ENCODE measurements at places on chromosomes 2 and 18.
A peak's percentile ranks its signal among the peaks of the same experiment; 100 is the strongest.

DNA sequence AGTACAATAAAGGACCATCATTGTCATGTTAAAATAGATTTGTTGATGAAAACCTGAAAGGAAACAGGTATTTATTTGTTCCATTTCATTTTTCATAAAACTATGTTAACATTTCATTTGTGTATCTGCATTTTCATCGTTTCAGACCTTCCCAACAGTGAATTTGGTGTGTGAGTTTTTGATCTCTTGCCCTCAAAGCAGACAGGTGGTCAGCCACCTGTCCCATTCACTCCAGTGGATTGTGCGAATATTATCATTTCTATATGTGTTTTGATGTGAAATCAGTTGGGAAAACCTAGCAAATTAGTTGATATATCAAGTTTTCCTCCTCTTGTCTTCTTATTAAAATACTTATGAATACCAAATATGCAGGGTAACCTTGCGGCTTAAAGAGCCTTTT, 25.4 kb upstream of the ATP5MC3 start:
- no peak for DNase-seq

- DNase-seq = no peak
These were observed 9.6 kb upstream of the NT5C1B start for GRCh38 chr2:18598848-18599484.

GRCh38 chr2:34096562-34097171, 497.6 kb upstream of the FAM98A start:
- DNase-seq = peak; percentile 0

GRCh38 chr2:172214252-172214651, 111.6 kb upstream of the DLX2 start:
- DNase-seq = no peak

DNA sequence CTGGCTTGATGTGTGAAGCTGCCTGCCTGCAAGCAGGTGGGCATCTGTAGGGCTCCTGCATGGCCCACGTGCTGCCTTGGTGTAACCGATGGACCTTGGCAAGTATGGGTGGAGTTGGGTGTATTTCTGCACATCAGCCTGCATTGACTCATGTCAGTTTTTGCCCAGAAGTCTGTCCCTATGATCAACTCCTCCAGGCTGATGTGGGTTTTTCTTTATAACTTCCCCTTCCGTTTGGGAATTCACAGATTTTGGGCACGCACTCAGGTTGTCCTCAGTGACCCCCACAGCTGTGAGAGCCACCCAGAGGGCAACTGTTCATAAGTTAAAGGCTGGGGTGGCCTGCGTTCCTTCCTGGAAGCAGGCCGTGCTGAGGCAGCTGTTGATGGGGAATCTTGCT, 123.3 kb downstream of the NCK2 start:
- no peak for DNase-seq

GRCh38 chr2:202910698-202911097, 775 bp downstream of the WDR12 start:
- no peak for DNase-seq

DNA sequence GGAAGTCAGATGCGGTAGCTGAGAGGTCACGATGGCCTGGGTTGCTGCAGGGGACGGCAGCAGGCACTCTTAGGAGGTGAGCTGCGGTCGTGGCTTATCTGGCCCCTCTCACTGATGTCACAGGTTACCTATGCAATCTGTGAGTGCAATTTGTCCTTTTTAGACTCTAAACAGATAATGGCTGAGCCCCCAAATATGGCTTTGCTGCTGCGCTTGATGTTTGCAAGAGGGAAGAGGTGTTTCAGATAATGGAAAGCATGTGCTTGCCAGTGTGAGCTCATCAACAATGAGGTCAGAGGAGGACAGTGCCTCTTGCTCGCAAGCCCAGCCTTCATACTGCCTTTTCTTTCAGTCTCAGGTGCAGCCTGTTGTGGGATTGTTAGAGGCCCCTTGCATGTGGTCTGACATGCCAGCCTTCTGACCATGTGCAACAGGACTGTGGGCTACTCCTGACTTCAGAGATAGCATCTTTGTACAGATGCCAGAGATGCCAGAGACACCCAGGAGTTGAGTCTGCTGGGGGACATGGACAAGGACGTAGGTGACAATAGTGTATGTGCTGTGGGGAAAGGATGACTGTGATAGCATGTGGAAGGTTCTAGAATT, 151.3 kb downstream of the TANC1 start:
- DNase-seq = no peak

DNA sequence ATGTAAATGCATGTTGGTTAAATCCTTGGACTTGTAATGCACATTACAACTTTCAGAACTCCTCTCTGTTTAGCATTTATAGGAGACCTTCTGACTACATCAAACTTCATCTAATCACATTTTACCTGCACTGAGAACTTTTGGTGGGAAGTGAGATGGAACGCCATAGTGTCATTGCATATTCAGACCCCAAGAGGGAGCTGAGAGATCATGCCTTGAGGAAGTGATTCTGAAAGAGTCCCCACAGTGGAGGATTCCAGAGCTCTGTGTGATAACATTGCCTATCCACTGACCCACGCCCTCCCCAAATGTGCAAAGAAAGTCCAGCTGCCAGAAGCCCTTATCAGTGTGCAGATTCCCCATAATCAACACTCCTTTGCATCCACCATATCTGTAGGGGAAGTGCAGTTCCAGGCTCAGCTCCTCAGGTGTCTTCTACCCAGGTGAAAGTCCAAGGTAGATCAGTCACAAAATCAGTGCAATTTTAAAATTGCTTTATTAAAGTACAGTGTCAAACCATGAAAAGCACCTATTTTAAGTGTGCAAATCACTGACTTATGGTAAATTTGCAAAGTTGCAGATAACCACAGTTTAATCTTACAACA, 212.4 kb downstream of the RPIA start:
- no peak for DNase-seq

DNA sequence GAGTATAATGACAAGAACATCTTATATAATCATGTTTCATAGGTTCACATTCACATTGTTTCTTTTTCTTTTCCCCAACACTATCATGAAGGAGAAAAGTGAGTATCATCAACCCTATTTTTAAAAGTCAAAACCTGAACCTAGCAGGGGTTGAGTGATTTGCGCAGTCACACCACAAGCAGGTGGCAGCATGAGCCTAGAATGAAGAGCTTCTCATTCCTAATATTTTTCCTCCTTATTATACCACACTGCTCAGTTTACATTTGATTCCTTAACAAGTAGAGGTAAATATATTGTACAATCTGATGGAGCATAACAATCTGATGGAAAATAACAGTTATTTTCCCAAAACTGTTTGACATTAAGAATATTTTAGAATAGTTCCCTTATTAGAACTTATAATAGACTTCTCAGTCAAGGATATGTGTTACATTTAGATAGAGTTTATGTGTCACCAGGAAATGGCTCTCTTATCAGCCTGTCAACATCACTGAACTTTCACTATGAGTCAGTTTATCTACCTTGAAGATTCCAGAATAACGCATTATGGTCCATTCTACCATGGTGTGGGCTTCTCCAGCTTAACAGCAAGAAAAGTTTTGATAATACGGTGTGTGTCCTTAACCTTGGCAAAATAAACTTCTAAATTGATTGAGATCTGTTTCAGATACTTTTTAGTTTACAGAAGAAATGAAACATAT, 119.5 kb downstream of the NEB start:
- no peak for DNase-seq

GRCh38 chr2:194328456-194328855, 1328.6 kb upstream of the SLC39A10 start:
- DNase-seq = no peak

DNA sequence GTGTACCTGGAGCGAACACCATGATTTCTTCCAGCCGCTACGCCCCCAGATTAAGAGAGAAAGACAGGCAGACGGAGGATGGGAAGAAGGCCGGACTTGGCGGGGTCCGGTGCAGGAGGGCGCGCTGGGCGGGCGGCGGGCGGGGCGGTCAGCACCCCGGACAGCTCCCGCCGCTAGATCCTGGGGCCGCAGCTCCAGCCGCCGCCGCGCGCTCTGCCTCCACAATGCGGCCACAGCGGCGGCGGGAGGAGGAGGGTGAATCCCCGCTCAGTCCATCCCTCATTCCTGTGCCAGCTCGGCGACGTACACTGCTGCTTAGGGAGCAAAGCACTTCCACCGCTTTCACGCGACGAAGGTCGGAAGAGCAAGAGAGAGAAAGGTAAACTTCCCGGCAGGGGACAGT, at the start of gene AKAIN1:
Gene AKAIN1 (minus strand): TSS at position 226 of the 403 bp plus-strand sequence. CDS start 204 bp downstream, at position 22.
- DNase-seq = no peak

DNA sequence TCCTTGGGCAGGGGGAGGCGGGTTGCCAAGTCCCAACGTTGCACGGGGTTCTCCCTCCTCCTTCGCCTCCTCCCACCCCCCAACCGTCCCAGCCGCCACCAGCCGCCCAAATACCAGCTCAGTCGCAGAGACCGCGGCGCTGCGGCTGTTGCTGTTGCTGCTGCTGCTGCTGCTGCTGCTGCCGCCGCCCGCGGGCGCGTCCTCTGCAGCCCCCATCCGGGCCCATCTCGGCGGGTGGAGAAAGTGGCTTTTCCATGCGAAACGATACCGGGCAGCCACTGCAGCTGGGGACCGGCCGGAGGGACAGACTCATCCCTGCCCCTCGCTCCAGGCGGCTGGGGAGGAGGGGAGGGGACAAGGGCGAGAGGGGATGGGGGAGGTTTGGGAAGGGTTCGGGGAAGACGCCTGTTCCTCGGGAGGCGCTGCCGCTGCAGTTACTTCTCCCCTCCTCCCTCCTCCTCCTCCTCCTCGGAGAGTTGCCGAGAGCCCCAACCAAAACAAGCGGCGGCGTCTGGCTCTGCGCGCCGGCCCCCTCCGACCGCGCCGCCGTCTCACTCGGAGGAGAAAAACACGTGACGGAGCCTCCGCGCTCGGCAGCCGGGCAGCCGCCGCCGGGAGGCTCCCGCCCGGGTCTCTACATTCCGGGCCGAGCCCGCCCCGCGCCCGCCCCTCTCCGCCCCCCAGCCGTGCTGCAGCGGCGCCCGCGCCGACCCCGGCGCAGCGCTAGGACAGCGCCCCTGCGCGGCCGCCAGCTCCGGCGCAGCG, at the start of gene IRS1:
Gene IRS1 (minus strand): TSS at position 610 of the 765 bp plus-strand sequence. CDS start 1,082 bp downstream, outside the sequence.
- DNase-seq = peak; percentile 46

- DNase-seq = no peak
These were observed 72.5 kb upstream of the NYAP2 start for GRCh38 chr2:225326969-225327368.

DNA sequence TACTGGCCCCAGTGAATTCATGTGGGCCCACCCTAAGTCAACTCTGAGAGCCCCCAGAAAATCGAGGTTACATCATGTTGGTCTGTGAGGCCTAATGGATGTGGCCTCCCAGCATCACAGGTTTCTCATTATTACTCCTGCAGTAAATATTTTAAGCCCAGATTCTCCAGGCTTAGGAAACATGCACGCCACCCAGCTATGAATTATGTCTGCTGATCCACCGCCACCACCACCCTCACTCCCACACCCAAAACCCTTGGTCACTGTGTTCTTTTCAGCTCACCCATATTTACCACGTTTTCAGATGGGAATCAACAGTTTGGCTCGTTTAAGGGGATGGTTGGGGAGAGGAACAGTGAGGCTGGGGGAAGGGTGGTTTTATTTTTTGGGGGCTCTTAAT, 128.6 kb downstream of the NCK2 start:
- no peak for DNase-seq

DNA sequence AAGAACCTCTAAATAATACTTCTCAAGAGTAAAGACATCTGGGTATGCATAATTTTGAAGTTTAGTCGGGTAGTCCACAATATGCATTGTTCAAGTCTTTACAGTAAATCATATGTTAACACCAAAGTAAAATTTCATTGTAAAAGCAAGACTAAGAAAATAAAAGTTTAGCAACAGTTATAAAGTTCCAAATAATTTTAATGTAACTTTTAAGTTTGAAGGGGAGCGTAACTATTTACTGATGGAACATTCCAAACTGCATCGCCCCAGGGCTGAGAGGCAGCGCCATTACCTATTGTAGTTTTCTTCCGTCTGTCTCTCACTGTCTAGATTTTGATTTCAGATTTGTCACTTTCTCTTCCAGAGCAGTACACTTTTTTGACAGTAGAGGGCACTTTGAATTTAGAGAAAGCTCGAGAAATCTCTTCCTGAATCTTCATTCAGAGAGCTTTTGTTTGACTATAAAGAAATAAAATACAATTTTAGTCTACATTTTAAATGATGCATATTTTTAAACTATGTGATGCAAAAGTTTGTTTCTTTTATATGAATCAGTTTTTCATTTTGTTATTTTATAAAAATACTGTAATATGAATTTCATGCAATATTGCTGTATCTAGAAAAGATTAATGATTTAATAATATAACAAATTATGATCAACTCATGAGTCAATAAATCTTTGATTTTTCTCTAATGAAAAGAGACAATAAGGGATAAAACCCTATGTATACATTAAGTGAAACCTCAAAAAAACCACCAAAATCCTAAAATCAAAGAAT, 389.8 kb downstream of the FIGN start:
- no peak for DNase-seq

GRCh38 chr18:28177828-28178635, 1.1 kb upstream of the CDH2 start:
- DNase-seq = no peak

DNA sequence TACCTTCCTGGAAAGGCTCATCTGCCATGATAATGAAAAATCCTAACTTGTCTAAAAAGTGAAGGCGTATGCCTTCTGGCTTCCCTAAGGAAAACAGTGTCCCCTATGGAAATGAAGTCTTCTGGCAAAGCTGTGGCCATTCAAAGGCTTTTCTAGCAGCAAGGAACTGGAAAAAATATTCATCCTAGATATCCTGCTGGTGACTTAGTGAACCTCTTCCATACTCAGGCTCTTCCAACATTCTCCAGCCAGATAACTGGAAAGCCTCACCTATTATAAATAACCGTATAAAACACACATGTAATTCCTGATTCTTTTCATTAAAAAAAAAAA, 84.7 kb downstream of the RBMS1 start:
- DNase-seq = no peak

- no peak for DNase-seq
These were observed 104.4 kb downstream of the PTH2R start for GRCh38 chr2:208511016-208511415.

DNA sequence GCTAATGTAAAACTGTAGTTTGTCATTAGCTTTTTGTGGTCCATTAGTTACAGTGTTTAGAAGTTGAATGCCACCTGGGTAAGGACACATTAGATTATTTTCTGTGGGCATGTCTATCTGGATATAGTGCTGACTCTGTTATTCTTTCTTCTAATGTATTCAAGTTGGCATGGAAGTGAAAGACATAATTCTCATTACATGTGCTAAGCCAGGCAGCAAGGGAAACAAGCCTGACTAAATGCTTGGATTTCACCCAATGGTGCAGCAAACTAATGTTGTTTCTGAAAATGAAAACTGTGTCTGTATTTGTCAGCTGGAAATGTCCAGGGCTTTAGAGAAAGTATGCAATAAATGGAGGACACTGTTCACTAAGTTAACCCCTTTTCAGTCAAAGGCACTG, 100.7 kb downstream of the NUP35 start:
- no peak for DNase-seq

GRCh38 chr2:1088192-1088860, 137.7 kb downstream of the SNTG2 start:
- no peak for DNase-seq

- no peak for DNase-seq
These were observed 25.3 kb upstream of the TACR1 start for GRCh38 chr2:75224636-75225094.

GRCh38 chr2:84388133-84388532, 70.9 kb downstream of the SUCLG1 start:
- DNase-seq = no peak
